Stimulated activated CD8-positive, alpha-beta memory T cell treated with anti-CD3 and anti-CD28 coated beads, Interleukin-15, amount 100 ng/mL, for 1 hour (primary cell): ENCODE measurements at places on chromosomes 3 and 15.

DNA sequence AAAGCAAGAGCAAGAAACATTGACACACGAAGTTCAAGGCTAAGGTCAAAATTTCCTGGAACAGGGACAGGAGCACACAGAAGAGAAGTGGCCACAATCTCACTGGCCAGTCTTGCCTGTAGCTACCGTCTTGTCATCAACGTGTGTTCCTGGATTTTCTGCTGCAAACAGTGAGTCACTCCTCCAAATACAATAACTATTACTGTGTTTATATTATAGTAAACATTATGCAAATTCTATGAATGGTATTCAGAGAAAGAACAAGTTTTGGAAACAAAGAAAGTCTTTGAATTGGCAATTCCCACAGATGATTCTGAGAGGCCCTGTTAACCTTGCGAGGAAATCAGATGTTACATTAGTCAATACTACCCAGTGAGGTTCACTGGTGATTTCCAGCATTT, 220.5 kb downstream of the FAM43A start:
- no peak for DNase-seq

DNA sequence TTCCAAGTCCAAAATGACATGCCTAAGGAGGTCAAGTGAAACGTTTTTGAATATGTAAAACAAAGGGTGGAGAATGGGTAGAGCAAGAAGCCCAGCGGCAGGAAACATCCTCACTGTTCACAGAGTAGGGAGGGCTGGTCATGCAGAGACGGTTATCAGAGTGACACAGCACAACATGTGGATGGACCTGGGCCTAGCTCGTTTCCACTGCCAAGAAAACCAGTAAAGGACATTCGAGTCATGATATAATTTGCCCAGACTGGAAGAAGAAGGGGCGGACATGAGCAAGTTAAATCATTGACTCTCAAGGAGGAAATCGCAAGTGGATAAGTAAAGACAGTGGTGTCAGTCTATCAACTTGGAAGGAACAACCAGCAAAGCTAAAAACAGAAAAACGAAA, 89.3 kb downstream of the LRIG1 start:
- DNase-seq = no peak

DNA sequence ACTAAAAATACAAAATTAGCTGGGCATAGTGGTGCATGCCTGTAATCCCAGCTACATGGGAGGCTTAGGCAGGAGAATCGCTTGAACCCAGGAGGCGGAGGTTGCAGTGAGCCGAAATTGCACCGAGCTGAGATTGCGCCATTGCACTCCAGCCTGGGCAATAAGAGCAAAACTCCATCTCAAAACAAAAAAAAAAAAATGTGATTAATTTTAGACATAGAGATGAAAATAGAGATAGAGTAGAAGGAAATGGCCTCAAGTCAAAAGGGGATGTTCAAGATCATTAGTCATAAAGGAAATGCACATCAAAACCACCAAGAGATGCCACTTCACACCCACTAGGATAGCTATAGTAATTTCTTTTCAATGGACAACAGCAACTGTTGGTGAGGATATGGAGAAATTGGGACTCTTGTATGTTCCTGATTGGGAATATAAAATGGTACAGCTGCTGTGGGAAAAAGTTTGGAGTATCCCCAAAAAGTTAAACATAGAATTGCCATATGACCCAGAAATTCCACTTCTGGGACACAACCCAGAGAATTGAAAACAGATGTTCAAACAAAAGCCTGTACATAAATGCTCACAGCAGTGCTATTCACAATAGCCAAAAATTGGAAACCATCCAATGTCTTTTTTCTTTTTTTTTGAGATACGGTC, 55.4 kb downstream of the ABHD2 start:
- no peak for DNase-seq

DNA sequence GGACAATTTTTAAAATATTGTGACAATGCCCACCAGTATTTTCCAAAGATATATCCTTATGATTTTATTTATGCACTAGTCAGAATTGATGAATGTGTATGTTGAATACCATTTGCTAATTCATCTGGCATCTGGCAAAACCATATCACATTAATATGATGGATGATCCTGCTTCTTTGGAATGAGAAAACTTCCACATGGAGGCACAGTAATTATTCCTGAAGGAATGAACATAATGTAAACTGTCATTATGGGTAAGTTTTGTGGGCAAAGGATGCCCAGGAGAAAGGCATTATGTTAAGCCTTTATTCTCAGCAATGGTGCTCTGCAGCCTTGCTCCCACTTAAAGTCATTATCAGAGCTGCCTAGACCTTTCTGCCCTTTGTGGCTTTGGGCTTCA, 113.0 kb upstream of the MME start:
- no peak for DNase-seq

DNA sequence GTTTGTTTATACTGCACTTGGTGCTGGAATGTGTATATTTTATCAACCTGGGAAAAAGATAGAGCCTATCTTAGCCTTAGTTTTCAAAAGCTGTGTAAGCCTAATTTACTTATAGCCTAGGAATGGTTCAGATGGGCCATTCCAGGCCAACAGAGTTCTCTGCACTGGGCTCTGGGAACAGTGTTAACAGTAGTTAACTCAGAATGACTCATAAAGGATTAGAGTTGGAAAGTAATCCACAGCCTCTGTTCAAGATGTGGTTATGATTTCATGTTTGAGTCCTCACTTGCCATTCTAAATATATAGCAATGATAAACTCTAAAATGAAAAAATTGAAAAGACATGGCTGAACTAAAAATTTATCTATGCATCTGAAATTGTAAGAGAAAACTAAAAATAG, 22.6 kb upstream of the PEX5L start:
- DNase-seq = no peak

GRCh38 chr3:72328755-72329277, 519.4 kb downstream of the SHQ1 start:
- DNase-seq = no peak

GRCh38 chr15:23671481-23671880, 15.6 kb downstream of the NDN start:
- no peak for DNase-seq

DNA sequence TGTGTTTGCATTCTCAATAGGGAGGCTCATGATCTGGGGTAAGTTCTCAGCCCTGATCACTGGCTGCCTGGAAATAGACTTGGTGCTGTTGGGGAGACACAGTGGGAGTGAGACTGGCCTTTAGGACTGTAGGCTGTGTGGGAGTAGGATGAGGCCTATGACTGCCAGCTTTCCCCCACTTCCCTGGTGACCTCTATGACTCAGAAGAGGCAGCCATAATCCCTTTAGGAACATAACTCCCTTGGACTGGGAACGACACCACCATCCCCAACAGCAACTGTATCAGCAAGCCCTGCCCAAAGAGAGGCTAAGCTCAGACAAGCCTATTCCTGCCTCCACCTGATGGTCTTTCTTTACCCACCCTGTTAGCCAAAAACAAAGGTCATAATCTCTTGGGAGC, 91.3 kb downstream of the SUCNR1 start:
- DNase-seq = no peak
